Astrocyte of the cerebellum (primary cell): ENCODE measurements at places on chromosomes 1 and 21.

GRCh38 chr1:201501812-201502510 is 5.0 kb downstream of the CSRP1 start:
- DNase-seq: no peak

- DNase-seq: no peak
Observed at GRCh38 chr1:110060034-110060661, 10.3 kb downstream of the ALX3 start.

DNA sequence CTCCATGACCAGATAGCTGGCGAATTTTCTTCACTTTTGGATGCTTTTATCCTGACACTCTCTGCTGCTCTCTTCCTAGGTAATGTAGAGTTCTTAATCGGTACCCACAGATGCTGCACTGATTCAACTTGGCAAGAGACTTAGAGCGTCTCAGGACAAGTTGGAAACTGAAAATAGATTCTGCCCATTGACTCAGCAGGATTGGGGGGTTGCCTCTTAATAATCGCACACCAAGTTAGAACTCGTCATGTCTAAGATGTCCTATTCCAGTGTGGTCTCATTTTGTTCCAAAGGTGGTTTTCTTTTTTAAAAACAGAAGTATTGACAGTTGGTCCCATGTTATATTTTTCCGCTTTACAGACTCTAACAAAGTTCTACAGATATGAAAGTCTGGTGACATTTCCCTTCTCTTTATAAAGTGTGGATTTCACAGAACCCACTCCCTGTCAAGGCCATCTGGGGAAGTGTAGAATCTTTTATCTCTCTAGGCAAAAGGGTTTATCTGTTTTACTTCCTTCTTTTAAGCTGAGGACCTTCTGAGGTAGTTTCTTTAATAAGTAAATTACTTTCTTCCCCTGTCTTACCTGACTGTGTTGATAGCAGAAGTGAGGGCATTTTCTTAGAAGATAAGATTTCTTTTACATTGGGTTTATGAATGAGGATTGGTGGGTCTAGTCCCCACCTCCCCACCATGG is 12.1 kb upstream of the DIPK1A start:
- no peak for DNase-seq

- no peak for DNase-seq
Observed at GRCh38 chr1:209830722-209831121, 3.0 kb downstream of the UTP25 start.

DNA sequence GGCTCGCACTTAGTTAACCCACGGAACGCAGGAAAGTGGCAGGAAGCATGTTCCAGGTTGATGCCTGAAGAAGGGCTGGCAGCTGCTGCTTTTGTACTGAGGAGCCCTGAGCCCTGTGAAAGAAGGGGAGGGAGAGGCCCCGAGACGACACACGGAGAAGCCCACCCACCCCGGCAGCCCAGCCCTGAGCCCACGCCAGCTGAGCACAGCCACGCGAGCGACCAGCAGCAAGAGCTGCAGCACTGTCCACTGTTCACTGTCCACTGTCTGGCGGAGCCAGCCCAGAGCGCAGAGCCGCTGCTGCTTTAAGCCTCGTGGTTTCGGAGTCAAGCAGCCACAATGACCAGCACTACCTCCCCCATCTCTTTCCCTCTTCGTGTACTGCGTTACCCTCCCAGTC is 5.3 kb downstream of the LRRC47 start:
- DNase-seq: no peak

DNA sequence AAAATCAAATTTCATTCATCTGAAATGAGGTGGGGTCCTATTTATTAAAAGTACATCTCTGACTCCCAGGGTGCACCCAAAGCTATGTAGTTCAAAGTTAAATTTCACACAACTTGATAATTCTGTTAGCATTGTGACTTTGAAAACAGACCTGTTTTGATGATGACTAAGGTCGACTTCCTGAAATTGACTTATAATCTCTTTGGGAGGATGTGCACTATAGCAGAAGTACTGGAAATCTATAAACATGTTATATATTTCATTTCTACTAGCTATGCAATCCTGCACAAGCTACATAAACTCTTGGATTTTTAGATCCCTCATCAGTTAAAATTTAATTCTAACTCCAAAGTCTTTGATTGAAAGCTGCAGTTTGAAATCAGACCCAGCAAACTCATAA is 507.6 kb downstream of the NEGR1 start:
- DNase-seq: no peak

DNA sequence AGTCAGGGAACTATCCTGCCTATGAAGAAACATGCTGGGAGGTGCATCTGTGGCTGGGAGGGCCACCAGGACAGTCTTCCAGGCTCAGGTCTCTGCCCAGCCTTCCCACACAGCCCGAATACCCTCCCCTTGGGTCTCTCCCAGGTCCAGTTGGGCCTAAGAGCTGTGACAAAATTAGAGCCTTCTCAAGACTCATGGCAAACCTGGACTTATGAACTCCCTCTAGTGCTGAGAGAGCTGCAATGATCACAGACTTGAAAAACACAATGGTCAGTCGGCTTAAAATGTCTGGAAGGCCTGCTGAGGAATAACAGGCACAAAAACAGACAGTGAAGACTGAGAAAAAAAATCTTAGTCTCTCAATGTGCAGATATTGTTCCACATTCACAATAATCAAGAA is 325.1 kb downstream of the BRINP2 start:
- no peak for DNase-seq

DNA sequence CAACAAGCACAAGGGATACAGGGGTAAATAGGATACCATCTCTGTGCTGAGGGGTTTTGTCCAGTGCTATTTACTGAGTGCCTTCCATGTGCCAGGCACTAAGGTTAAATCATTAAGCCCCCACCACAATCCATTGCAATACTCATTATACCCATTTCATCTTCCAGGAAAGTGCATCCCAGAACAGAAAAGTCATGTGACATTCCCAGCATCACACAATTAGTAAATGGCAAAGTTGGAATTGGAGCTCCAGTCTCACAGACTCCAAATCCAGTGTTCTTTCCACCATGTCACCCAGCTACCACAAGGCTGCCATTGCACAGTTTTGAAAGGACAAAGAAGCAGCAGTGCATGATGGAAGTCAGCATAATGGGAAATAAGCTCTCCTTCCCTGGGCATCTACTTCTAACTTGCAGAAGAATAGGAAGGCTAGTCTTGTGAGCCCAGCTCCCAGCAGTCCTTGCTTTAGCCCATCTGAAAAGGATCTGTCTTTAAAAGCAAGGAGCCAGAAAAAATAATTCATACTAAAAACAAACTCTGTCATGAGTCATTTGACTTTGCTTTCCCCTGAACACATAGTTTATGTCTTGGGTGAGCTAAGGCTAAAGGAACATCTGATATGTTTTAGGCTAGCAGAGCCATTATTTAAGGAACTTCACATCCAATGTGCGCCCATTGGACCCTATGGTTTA is 111.4 kb upstream of the HOOK1 start:
- DNase-seq: peak; percentile 20

- DNase-seq: no peak
Observed at GRCh38 chr1:89176971-89177370, 1.2 kb upstream of the GBP7 start.

DNA sequence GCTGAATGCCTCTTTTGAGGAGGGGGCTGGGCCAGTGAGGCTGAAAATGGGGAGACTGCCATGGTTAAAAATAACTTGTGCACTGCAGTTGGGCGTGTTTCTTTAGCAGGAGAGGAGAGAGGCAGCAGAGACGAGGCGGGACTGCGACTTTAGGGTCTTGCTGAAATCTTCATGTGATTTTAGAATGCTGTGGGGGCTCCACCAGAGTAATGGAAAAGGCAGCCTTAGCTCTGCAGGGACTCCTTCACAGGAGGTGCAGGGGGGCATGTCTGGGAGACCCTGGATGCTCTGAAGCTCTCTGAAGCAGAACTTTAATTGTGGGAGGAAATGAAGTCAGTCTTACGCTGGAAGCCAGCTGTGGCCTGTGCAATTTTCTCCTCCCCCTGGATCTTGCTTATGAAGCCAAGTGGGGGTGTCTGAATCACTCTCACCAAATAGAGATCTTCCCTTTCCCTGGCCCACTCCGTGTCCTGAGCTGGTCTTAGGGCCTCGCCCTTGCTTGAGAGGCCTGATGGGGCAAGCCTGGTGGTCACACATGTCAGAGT is 60.8 kb downstream of the NDUFS5 start:
- DNase-seq: no peak
